Endothelial cell of coronary artery (primary cell): ENCODE measurements at places on chromosomes 1 and 21. TPM values are rescaled to one million over a fixed set of nuclear protein-coding genes. Genes with fewer than 3 reads are reported as not detected.

Gene ZNF670
- 4.5 and 5.6 TPM in 2 replicates for total RNA-seq

Gene OPN3
- total RNA-seq = 12.7 and 21.7 TPM in 2 replicates

Gene HES2
- total RNA-seq = 14.2 and 26.6 TPM in 2 replicates

Gene RCAN3
- 1.1 and 1.3 TPM in 2 replicates for total RNA-seq

Gene FAM76A
- 7.9 and 10.1 TPM in 2 replicates for total RNA-seq

Gene TINAGL1
- 336 and 343 TPM in 2 replicates for total RNA-seq
